ENCODE measurements at places on chromosomes 4 and X.

GRCh38 chrX:133847340-133847994, 137.9 kb downstream of the GPC3 start:
- no peak for DNase-seq

DNA sequence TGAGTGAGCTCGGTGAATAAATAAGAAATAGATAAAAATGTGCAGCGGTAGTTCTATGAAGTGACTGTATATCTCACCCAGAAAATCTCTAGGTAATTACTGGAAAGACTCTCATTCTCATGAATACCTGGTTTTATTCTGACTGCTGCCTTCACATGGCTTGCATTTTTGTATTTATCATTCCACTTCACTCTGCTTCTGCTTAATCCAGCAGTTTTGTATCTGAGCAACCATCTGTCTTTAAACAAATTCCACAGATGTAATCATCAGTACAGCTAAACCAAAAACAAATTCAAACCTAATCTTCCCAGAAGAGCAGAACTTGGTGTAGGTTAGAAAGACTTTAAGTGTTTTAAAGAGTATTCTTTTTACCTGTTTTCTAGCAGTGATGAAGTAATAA, 11.2 kb upstream of the ALB start:
- no peak for DNase-seq

DNA sequence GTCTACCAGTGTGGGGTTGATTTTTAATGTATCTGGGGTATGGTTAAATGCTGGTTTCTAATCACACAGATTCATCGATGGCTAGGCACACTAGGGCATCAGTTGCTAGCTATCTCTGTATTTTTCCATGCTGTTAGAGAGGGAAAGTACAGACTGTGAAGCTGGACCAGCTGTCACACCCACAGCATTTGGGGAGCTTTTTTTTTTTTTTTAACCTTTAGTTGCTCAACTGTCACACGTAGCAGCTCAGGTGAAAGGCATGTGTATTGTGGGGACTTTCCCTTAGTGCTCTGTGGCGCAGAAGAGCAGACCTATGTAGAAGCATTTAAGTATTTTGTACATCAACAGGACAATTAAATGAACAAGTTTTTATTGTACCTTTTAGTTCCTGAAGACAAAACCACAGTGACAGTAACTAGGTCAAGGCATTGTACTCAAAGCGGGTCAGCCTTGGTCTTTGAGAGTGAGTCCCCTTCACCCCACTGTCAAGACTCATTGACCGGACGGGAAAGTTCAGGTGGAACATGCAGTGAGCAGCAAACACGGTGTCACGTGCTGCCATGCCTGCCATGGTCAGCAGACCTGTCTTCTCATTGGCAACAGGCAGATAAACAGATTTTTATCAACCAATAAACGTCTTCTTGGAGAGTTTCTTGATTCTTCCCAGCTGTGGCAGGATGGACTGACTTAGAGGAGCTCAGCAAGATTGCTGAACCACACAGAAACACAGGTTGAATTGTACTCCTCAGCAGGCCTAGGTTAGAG, 65.3 kb downstream of the CASP3 start:
- no peak for DNase-seq

GRCh38 chr4:1232661-1233621, 16.0 kb downstream of the CTBP1 start:
- DNase-seq = no peak

DNA sequence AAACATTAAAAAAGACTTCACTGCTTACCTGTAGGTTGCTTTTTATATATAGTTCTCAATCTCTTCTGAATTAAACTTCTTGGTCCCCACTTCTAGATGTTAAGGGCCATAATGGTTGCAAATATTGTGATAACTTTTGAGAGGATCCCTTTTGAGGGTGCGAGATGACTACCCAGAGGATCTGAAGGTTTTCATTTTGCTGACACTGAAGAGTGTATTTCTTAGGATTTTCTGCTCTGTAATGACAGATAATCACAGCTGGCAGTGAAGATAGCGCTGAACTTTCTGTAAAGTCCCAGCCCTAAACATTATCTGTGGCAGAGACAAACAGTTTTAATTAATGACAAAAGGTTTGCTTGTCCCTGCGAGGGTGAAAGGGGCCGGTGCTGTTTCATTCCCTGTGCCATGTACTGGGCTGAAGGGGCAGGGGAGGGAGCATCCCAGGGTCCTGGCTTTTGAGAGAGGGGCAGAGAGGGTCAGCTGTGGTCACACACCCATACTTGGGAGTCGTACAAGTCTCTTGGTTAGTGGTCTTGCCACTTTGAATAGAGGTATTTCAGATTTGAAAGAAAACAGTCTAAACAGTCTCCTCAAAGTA, 22.2 kb downstream of the CLCN4 start:
- DNase-seq = no peak

- no peak for DNase-seq
Observed at GRCh38 chr4:157012296-157012695, 40.7 kb upstream of the PDGFC start.

GRCh38 chr4:185837415-185838103, 25.6 kb upstream of the SORBS2 start:
- no peak for DNase-seq

DNA sequence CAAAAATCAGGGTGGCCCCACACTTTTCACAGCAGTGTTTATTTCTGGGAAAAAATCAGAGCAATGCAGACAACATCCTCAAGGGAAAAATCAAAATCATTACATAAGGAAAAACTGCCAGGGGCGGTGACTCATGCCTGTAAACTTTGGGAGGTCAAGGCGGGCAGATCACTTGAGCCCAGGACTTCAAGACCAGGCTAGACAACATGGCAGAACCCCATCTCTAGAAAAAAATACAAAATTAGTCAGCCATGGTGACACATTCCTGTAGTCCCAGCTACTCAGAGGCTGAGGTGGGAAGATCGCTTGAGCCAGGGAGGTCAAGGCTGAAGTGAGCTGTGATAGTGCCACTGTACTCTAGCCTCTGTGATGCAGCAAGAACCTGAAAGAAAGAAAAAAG, 102.8 kb downstream of the NAF1 start:
- DNase-seq = no peak

- no peak for DNase-seq
Observed at GRCh38 chrX:285076-285677, 4.0 kb downstream of the PLCXD1 start.

DNA sequence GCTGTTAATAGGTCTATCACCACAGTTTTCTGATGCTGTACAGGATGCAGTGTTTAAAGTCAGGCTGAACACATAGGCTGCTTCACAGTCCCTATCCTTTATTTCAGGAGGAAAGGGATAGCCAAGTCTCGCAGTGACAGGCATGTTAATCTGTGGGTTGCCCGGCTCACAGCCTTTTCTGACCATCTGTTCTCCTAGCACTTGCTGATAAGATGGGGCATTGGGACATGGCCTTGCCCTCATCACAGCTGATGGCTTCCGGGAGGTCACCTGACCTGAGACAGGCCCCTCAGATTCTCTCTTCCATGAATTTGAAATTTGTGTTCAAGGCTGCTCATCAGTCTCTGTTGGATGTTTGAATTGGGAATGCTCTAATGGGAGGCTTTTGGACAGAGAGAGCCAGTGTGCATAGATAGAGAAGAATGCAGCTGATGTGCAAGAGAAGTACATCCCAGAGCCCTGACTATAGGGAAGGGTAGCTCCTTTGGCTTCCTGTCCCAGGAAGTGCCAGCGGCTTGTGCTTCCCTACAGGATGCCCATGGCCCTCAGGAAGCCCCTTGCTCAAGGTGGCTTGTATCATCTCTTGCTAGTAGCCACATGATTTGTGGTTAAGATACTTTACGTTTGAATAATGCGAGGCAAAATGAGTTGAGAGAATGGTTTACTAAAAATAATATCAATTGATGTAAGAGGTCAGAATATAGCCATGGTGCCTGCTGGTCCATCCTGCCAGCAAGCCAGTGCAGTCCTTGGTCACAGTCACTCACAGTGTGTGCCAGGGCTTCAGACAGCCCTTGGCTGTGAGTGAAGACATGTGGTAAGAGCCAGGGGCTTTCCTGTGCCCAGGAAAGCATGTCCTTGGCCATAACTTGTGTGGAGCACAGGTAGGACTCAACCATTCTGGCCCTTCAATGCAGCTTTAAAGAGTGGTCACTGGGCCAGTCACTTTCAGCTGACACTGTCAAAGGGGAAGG, 88.6 kb downstream of the TSPAN7 start:
- no peak for DNase-seq

GRCh38 chr4:2470791-2471190, 1.9 kb downstream of the RNF4 start:
- DNase-seq = no peak

GRCh38 chrX:32443841-32444240, 767.5 kb downstream of the DMD start:
- DNase-seq = no peak

DNA sequence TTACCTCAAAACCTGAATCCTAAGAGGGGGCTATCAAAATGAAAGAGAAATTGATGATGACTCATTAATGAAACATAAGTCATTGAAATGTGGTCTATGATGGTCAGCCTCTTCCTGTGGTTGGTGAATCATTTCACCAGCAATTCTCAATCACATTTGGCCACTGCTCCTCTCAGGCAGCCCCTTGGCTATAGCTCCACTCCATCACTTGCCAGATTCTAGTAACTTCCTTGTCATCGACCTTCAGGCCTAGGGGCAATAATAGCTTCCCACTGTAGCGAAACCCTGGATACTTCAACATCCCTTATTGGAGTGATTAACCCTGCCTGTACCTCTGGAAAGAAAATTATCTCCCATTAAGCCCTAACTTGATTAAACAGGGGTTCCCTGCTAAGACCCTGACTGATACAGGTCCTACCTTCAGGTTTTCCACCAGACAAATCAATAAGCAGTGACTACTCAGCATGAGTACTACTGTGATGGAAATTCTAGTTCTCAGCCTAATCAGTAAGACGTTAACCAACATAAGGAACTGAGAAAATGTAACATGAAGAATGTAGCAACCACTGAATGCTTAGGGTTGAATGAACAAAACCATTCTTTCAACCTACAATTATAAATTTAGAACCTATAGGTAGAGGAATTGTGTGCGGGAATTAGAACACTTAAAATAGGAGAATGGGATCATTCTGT, 30.4 kb downstream of the ADH7 start:
- no peak for DNase-seq

DNA sequence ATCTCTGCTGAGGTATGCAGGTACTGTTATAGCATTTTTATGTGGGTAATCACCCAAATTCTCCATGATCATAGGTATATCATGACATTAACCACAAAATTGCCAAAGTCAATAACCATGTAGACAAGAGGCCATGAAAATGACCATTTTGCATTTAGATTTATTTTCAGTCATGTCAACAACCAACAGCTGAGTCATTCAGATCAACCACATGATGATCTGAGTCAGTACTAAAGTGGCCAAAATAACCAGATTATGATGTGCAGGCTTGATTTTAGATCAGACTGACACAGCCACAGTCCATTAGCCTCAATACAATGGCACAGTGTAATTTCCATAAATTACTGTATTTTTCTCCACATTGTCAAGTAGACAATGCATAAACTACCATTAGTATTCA, 240.5 kb downstream of the GRIA3 start:
- no peak for DNase-seq

GRCh38 chr4:86596807-86597206, 2.7 kb downstream of the PTPN13 start:
- no peak for DNase-seq

DNA sequence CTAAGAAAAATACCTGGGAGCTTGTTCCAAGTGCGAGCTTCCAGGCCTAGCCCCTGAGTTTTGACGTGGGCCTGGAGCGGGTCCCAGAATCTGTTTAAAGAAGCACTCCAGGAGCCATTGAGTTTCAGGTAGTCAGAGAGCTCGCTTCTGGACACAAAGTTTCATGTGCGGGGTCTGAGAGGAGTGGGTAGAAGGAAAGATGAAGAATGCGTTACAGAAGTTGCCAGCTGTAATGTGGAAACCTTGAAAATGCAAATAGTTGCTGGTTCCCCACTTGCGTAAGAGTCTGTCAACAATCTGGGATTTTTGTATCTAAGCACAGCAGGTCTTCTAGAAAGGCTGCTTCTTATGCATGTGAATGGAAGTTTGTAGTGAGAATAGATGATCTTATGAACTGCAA, 77.5 kb upstream of the CLCN4 start:
- no peak for DNase-seq

GRCh38 chr4:140065393-140065792, 88.6 kb downstream of the MAML3 start:
- DNase-seq = no peak

GRCh38 chr4:26030780-26031179, 116.8 kb downstream of the SMIM20 start:
- no peak for DNase-seq

DNA sequence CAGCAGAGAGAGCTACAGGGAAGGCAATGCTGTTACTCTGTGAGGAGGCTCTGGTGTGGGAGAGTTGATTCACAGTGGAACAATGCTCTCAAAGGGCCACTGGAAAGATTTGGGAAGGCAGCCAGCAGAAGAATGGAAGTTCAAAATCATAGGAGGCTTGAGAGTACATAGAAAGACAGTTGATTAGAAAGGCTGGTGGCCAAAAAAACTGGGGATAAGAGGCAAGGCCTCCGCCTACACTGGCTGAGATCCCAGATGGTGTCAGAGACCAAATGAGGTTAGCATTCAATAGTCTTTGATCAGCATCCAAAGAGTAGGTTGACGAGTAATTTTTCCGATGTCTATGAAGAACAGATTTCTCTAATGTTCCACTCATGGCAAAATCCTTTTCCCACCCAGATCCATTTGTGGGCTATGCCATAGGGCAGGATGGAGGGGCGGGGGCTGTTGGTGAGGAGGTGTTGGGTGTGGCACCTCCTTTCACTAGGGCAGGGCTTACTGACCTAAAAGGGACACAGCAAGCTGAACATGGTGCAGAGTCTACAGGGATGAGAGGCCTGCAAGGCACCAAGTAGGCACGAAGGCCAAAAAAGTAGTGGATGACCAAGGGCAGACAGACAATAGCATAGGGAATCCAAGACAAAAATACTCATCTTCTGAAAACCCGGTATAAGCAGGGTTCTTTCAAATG, 15.1 kb downstream of the TEC start:
- no peak for DNase-seq

DNA sequence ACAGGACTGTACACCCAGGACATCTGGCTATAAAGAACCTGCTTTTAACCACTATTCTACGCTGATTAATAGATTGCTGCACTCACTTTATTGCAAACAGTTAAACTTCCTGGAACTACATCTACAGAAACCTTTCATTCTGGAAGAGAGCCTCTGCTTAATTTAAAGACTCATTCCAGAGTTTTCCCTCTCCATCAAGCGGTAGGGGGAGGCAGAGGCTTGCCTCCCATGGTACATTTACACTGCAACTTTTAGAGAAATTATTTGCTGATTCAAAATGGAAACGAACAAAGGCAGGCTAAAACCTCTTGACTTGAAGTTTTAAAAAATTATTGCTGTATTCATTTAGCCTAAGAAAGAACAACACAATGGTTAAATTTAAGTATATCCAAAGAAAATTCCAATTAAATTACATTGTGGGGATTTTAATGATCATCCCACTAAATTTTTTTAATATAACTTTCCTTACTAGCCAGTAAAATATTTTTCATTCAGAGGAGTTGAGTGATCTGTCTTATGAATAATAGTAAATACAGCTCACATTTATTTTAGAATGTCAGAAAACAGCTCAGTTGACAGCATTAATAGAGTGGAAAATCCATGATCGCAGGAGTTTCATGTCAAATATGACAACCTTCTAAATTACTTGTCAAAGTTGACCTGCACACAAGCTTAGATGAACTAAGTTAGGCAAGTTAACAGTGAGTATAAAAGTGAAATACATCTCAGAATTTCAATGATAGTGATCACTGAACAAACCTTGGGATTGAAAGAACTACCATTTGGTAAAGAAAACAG, 46.3 kb upstream of the PCDH10 start:
- DNase-seq = no peak

- DNase-seq = no peak
Observed at GRCh38 chrX:154658957-154659356, 5.6 kb upstream of the CTAG2 start.

- no peak for DNase-seq
Observed at GRCh38 chr4:100641336-100641735, 123.5 kb upstream of the EMCN start.
